A549 treated with DMSO at 1 μM for 4 hours (cell line): ENCODE measurements at places on chromosomes 7 and 10. TPM values are rescaled to one million over a fixed set of nuclear protein-coding genes. Genes with fewer than 3 reads are reported as not detected.

HOXA10 gene
- 5.8 to 8.6 TPM (median 7.4 TPM) in 5 replicates for total RNA-seq

AUTS2 gene
- 3.6 to 5.3 TPM (median 4.3 TPM) in 5 replicates for total RNA-seq

SH2D4B gene
- 0.02 to 0.08 TPM (median 0.06 TPM) in 3 of 5 replicates, not detected in the others for total RNA-seq

CCL24 gene
- 0.25 to 0.32 TPM in 2 of 5 replicates, not detected in the others for total RNA-seq

PPP1R3A gene
- total RNA-seq: not detected in 5 replicates

ZNF503 gene
- total RNA-seq: 9.2 to 14.1 TPM (median 12.5 TPM) in 5 replicates

NXPH1 gene
- not detected in 5 replicates for total RNA-seq

CCDC136 gene
- 1.8 to 3.0 TPM (median 2.5 TPM) in 5 replicates for total RNA-seq

LIPN gene
- total RNA-seq: not detected in 5 replicates

ELN gene
- 0.06 to 0.14 TPM (median 0.10 TPM) in 5 replicates for total RNA-seq

NEBL gene
- total RNA-seq: 2.7 to 6.5 TPM (median 4.6 TPM) in 5 replicates

NKX1-2 gene
- total RNA-seq: 0.03 to 0.04 TPM in 2 of 5 replicates, not detected in the others

TLX1 gene
- total RNA-seq: 0.05 TPM in 1 of 5 replicates, not detected in the others

RTKN2 gene
- total RNA-seq: 0.83 to 1.2 TPM (median 1.1 TPM) in 5 replicates

TMEM270 gene
- total RNA-seq: 0.19 to 0.23 TPM in 2 of 5 replicates, not detected in the others

HPSE2 gene
- not detected in 5 replicates for total RNA-seq

KCND2 gene
- not detected in 5 replicates for total RNA-seq

CCDC146 gene
- total RNA-seq: 0.37 to 0.72 TPM (median 0.47 TPM) in 5 replicates

NKX6-2 gene
- total RNA-seq: 0.10 to 0.25 TPM (median 0.23 TPM) in 5 replicates

LRRC4 gene
- total RNA-seq: not detected in 5 replicates

LMBR1 gene
- total RNA-seq: 21.7 to 32.4 TPM (median 29.6 TPM) in 5 replicates

SEPHS1 gene
- 68.8 to 74.8 TPM (median 71.0 TPM) in 5 replicates for total RNA-seq

HECTD2 gene
- total RNA-seq: 3.0 to 4.7 TPM (median 3.7 TPM) in 5 replicates

C10orf143 gene
- 0.57 to 0.83 TPM (median 0.74 TPM) in 5 replicates for total RNA-seq

DRGX gene
- 0.03 to 0.07 TPM (median 0.06 TPM) in 3 of 5 replicates, not detected in the others for total RNA-seq

DDIT4 gene
- 135 to 169 TPM (median 156 TPM) in 5 replicates for total RNA-seq

ZMIZ1 gene
- 70.0 to 89.5 TPM (median 80.0 TPM) in 5 replicates for total RNA-seq

ENO4 gene
- 0.11 to 0.67 TPM (median 0.34 TPM) in 5 replicates for total RNA-seq

DPP6 gene
- total RNA-seq: not detected in 5 replicates

SDK1 gene
- total RNA-seq: 0.36 to 0.52 TPM (median 0.46 TPM) in 5 replicates

GRM3 gene
- not detected in 5 replicates for total RNA-seq
